ENCODE measurements at places on chromosomes 6 and 20. TPM values are rescaled to one million over a fixed set of nuclear protein-coding genes. Genes with fewer than 3 reads are reported as not detected.
A peak's percentile ranks its signal among the peaks of the same experiment; 100 is the strongest.

Gene AFG1L
- total RNA-seq: 4.0 TPM

Gene IDH3B
- total RNA-seq: 143 TPM

Gene ADGRG6
- 2.4 TPM for total RNA-seq

Gene MYO6
- total RNA-seq: 1.6 TPM

DNA sequence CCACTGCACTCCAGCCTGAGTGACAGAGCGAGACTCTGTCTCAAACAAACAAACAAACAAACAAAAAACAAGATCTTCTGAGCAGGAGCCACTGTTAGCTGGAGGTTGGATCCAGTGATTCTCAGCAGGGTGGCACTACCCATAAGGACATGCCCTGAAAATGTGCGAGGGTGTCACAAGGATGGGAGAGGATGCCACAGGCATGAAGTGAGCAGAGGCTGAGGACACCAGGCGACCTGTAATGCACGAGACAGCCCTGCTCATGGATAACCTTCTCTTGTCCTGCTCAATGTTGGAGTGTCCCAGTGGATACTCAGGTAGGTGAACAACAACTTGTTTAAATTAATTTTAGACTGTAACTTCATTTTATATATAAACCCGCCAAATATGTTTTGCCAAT, 76.8 kb downstream of the KCNB1 start:
- no peak for DNase-seq

DNA sequence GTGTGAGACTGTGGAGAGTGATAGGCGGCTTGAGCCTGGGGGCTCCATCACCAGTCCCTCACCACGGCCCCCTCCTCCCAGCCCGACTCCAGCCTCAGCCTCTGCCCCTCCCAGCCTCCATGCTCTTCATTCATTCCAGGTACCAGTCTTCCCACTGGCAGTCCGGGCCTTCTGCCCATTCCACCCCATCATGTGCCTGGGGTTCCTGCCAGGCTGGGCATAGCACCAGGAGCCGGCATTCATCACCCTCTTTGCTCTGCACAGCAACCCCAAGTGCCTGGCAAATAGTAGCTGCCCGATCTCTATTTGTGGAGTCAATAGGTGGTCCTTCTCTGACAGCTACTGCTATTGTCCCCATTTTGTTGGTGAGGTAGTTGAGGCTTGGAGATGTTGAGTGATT, 39.6 kb upstream of the GTSF1L start:
- DNase-seq: no peak

GRCh38 chr6:40371621-40372020, 215.5 kb downstream of the LRFN2 start:
- DNase-seq: no peak

DNA sequence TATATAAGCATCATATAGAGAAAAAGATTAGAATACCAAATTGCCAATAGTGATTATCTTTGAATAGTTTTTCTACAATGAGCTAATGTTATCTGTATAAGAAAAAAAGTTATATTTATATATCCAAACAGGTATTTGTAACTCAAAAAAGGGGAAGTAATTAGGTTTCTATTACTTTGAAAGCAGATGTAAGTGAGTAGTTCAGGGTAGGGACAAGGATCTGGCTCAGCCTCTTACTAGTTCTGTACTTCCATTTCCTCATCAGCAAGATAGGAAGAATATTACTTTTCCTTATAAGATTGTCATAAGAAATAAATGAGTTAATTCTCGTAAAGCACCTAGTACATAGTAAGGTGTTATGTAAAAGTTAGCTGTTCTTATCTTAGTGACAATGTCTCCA, 32.2 kb downstream of the AHI1 start:
- no peak for DNase-seq

DNA sequence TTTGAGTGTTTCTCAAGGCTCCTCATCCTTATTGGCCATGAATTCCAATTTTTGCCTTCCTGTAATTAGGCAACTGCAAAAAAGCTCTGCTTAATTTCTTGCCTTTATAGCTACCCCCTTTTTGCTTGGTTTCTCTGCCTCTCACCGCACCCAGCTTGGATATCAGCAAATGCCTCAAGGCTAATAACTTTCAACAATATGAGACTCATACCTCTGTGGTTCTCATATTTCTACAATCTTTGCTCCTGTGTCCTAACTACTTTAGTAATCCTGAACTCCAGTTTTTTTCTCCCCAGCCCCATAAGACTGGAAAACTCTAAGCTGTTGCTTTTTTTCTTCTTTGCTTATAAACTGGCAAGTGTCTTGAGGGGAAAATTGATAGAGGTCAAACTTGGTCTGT, 88.8 kb downstream of the EYA2 start:
- DNase-seq: no peak

- DNase-seq: peak; percentile 7
Observed at GRCh38 chr6:117477988-117478852, 4.3 kb upstream of the DCBLD1 start.

GRCh38 chr20:57977141-57977540, 251.3 kb downstream of the ANKRD60 start:
- DNase-seq: no peak

DNA sequence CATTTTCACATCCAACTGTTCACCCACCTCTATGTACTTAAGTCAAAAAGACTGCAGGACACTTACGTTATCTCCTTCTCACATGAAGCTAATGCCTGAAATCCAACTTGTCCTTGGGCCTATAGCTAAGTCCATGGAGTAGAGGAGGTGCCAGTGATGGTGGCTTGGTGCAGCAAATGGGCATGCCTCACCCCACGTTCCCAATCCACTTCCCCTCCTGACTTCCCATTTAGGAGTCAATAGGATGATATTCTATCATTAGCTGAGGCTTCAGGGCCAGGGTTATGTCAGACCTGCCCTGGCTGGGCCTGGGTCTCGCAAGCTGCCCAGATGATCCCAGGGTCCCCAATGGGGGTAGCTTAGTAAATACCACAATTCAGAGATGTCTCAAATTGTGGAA, 410.4 kb downstream of the MAFB start:
- no peak for DNase-seq

GRCh38 chr6:28657769-28658465, 132.2 kb downstream of the GPX5 start:
- DNase-seq: peak; percentile 55

DNA sequence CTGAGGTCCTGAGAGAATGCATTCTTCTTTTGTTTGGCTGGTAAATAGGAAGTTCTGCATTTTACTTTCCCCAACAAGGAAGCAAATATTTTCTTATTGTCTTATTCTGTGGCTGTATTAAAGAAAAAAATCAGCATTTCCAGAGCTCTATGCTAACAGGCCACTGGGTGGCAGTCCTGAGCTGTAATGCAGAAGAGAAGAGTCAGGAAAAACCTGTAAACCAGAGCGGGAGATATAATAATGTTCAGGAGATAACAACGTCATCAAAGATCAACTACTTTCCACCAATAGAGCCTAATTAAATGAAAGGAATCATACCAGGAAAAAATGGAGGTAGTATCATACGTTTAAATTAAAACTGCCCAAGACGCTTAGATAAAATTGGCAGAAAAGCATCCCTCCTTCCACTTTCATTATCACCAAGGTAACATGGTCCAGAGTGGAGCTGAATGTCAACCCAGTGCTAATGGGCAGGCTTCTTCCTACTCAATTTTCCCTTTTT, 55.6 kb upstream of the CARMIL1 start:
- peak; percentile 42 for DNase-seq

DNA sequence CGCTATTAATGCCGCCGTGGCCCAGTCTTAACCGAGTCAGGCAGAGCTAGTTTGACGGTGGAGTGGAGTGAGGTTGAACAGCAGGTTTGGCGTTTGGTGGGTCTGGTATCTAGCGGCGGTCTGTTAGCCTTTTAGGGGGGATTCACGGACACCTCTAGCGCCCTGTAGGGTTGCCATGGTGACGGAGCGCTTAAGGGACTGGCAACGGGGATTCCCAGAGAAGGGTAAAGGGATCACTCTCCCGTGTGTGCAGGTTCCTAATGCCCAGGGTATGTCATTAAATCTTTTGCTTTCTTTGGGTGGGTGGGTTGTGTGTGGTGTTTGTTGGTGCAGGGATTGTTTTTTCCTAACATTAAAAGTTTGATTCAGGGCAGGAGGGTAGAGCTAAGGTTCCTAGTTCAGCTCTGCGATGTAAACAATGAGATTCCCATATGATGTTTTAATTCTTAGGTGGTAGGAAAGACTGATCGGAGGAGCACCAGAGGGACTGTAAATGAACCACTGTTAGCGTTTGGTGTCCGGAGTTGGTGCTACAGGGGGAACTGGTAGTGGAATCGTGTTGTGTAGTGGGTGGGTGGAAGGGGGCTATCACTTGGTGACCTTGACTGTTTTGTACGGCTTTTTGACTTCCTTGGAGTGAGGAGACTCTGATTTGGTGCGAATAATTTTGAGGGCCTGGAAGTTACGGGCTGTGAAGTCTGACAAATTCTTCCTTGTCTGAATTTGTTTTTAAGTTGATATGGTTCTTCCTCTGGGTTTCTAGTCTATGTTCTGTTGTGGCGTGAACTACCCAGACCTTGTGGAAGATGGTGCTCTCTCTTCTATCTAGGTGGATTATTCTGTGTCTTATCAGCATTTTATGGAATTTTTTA, 5.0 kb downstream of the BRD2 start:
- DNase-seq: peak; percentile 63
